Effector CD4-positive, alpha-beta T cell (primary cell): ENCODE measurements at places on chromosomes 6 and 20.

DNA sequence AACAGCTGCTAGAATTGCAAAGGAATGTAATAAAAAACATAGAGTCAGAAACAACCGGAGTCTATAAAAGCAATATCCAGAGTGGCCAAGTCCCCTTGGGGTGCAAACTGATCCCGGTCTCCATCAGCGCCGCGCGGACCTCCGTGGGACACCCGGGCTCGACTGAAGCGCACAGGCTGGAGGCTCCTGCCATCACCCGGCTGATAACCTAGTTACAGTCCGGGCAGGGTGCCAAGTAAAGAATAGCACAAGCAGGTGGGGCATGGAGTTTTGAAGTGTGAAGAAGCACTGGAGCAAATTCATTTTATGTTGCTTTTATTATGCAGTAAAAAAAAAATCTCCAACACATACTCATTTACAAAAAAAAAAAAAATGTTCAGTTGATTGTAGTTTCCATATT is 205.1 kb upstream of the GMDS start:
- no peak for DNase-seq

DNA sequence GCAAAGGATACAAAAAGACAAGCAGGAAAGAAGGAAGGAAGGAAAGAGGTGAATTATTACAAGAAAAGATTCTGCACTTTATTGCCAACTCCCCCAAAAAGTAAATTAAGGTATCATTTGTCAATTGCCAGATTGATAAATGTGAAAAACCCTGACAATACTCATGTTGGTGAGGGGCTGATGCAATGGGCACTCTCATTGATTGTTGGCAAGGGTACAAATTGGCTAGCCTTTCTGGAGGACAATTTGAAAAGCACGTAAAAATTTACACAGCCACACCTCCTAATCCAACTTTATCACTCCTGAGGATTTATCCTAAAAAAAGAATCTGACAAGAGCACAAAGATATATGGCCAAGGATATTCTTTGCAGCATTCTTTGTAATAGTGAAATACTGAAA is 47.7 kb downstream of the SCML4 start:
- no peak for DNase-seq

- no peak for DNase-seq
Measured at GRCh38 chr6:36717231-36717825, 19.7 kb downstream of the RAB44 start.

DNA sequence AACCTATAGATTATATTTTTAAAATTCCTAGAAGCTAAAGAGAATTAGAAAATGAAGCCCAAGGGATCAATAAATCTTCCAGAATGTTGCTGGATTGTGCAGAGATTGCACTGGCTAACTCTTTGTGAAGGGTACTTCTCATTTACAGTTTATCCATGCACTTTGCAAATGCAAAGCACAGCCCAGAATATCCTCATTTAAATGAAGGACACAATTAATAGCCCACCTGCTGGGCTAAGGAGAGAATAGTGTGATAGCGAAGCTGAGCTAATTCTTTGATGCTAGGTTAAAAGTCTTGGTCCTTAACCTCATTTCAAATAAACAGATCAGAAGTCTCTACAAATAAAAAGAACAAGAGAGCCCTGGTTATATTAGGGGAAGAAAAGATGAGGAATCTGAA is 72.5 kb downstream of the SMPDL3A start:
- DNase-seq: no peak

- DNase-seq: no peak
Measured at GRCh38 chr6:111724505-111724904, 118.8 kb upstream of the TRAF3IP2 start.

DNA sequence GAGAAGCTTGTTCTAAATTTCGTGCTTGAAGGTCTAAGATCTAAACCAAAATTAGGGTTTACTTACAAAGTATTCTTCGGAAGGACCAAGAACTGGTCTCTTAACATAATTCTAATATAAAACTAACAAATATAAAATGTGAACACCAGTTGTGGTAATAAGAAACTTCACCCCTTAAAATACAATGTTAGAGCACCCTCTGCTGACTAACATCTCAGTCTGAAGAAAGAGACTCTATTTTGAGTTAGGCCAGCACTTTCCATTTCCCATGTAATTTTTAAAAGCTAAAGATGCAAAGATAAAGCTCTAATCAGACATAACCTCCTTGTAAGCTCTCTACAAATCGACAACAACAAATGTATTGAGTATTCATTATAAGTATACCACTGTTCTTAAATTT is 24.6 kb downstream of the ATG5 start:
- no peak for DNase-seq

DNA sequence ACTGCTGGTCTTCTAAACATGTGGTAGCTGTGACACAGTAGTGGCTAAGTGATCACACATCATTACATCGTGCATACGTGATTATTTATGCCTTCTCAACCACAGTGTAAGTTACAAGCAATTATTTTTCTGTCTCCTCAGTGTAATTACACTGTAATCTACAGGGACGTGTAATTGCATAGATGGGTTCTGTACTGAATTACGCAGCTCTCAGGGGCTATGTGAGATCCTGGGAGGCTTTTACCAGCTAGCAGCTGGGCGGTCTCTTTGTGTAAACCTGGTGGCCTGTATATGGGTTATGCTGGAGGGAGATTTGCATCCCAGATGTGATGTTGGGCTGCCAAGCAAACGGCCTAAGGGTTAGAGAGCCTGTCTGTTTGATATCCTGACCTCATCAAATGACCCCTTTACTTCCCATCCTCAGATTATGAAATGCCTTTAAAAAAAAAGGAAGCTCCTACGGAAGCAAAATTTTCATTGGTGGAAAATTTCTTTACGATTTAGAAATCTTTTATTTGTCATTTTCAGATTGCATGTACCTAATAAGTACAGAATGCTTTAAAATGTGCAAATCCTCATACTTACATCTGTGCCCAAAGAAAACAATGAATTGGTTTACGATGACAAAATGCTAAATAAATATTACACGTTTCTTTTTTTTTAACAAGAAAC is 402.8 kb upstream of the JAG1 start:
- no peak for DNase-seq

DNA sequence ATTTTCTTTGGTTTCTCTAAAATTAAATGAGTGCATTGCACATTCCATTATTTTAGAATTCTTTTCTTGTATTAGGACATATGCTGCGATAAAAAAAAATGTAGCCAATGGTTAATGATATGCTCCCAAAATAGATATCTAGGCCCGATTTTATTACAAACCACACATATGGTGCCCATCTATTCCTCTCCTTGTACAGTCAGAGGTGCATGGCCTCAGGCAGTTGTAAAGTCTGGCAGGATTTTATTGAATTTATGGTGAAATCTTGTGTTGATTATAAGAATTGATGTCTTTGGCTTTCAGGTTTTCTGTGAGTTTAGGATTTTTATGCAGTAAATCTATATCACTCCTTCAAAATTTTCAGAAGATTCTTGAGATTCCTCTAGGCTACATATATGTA is 192.2 kb downstream of the RFPL4B start:
- no peak for DNase-seq

- DNase-seq: no peak
Measured at GRCh38 chr6:15061180-15061641, 184.7 kb upstream of the JARID2 start.

GRCh38 chr6:28081486-28081751 is 1.1 kb downstream of the ZNF165 start:
- DNase-seq: peak; percentile 39

DNA sequence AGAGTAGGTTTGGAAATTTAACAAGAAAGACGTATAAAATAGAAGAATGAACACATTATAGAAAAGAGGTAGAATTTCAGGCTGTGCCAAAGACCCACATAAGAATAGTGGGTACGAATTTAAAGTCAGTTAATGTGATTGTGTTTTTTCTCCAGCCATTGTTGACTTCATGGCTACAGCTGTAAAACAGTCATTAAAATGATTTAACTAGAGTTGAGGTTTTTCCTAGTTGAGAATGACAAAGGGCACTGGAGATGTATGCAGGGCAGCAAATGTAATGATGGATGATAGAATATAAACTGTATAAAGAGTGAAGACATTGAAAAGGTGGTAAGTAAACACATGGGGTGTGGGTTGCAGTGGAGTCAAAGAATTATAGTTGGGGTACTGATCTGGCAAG is 72.7 kb downstream of the LIN28B start:
- DNase-seq: no peak

DNA sequence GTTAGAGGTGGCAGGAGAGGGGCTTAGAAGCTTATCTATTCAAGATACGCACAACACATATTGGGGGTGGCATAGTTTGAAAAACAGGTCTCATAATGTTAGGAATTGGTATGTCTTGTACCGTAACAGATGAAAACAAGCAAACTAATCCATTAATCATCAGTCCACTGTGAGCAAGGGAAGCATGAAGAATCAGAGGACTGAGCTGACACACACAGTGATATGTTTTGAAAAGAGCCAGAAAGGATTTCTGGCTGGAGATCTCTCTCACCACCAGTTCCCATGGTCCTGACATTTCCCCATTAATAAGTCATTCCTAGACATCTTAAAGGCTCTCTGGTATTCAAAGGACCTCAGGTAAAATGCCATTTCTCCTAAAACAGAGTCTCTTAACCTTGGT is 158.8 kb upstream of the PHACTR1 start:
- DNase-seq: no peak

- no peak for DNase-seq
Measured at GRCh38 chr20:38755324-38755910, 7.2 kb downstream of the ACTR5 start.

- DNase-seq: no peak
Measured at GRCh38 chr6:5398530-5398929, 137.2 kb downstream of the FARS2 start.

DNA sequence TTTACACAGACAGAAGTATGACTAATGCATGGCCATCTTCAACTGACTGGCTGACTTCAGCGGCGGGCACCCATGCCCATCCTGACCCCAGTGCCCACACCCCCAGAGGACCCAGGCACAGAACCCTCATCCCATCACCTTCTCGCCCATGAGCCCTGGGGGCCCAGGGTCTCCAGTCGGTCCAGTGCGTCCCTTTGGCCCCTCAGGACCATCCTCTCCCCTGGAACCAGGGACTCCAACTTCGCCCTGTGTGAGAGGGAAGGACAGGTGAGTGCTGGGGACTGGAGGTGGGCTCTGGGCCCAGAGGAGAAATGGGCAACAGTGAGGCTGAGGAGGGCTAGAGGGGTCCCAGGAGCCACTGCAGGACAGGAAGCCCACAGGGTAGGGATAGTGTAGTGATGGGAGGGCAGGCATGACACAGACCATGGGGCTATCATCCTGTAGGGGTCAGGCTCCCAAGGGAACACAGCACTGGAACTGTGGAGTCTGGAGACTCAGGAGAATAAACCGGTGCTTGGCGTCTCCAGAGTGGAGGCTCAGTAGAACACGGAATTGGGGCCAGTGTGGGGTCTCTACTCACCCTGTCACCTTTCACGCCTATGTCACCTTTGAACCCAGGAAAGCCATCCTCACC is 16.7 kb downstream of the COL11A2 start:
- DNase-seq: no peak

- no peak for DNase-seq
Measured at GRCh38 chr20:2920473-2920872, 47.2 kb downstream of the PTPRA start.

GRCh38 chr20:38635721-38636288 is 34.2 kb downstream of the ARHGAP40 start:
- DNase-seq: no peak

DNA sequence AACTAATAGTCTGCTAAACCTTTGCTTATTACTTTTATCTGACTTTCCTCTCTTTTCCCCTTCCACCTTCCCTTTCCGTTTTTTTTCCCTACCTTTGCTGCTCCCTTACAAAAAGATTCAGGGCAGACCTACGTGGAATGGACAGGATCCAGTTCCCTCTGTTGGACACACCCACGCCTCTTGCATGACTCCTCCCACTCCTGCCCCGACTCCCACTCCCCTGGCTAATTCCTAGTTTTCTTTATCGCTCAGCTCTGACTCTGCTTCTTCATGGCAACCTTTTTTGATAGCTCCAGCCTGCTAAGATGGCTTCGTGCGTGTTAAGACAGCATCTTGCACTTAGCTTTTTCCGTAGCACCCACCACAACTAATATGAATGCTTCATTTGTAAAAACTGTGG is 715.6 kb upstream of the NRSN1 start:
- DNase-seq: no peak

DNA sequence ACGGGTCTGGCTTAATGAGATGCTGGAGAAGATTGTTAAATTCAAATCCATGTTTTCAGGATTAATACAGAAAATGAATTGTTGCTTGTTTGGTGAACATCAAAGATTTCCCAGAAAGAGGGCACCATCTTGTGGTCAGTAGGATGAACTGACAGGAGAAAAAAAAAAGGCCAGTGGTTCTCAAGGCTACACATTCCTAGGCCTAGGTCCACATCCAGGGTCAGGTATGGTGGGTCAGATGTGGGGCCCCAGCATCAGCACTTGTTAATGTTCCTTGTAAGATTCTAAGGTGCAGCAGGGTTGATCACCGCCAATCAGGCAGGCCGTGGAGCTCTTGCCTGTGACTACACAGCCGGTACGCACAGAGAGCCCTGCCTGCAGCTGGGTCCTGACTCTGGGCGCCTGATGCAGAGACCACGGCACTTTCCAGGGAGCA is 34.0 kb upstream of the FOXO3 start:
- no peak for DNase-seq

GRCh38 chr20:8642247-8642646 is 426.6 kb upstream of the PLCB4 start:
- DNase-seq: no peak
